ENCODE measurements at places on chromosomes 12 and 14.

GRCh38 chr14:37420622-37421021 is 174.4 kb downstream of the FOXA1 start:
- DNase-seq, result no peak

GRCh38 chr12:119179335-119180021 is 747 bp downstream of the HSPB8 start:
- peak; percentile 48 for DNase-seq

DNA sequence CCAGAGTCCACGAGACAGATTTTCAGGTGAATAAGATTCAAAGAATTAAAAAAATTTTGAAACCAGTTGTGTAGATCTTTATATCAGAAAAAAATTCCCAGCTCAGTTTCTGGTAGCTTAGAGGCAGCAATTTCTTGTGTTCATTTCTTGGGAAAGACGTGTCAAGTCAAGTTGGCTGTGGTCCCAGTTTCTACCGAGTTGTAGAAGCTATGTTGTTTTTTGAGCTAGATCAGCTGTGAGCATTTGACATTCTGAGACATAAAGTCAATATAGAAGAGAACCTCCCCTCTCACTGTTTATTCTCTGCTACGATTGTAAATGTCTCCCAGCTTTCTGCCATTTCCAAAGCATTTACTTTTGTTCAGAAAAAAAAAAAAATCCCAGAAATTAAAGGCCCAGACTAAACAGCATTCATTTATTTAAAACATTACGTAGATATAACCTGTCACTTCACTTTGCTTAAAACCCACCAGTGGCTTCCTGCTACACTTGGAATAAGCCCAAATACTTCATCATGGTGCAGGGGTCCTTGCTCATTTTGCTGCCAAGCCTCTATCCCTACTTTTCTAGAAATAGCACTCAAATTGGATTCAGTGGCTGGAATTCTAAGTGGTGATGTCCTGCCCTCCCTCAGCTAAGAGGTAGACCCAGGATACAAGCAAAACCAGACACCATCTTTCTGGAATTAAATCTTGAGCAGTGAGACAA is 20.6 kb upstream of the PYGL start:
- peak; percentile 59 for DNase-seq

- DNase-seq, result no peak
These were observed 71.6 kb downstream of the ZNF641 start for GRCh38 chr12:48279101-48279500.

GRCh38 chr14:95137164-95137803 is 20.0 kb downstream of the DICER1 start:
- no peak for DNase-seq

DNA sequence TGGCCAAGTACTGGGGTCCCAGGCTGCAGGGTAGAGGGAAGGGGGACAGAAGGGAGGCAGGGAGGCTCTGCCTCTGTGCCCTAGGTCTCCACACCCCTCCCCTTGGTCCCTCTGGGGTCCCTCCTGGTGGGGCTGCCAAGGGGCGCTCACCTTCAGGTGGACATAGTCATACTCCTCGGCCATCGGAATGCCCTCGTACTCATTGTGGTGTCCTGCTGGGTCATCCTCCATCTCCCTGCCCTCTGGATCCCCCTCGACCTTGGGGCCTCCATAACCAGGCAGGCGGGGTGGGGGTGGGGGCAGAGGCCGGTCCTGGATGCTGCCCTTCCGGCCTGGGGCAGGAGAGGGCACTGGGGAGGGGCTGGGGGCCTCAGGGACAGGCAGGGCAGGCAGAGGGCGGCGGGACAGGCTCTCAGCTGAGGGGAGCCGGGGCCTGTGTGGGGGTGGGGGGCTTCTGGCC is 5.8 kb downstream of the EFS start:
- no peak for DNase-seq

GRCh38 chr14:101313268-101313667 is 248.0 kb upstream of the DIO3 start:
- no peak for DNase-seq

- DNase-seq, result no peak
These were observed 389.6 kb downstream of the PAWR start for GRCh38 chr12:79301181-79301580.

DNA sequence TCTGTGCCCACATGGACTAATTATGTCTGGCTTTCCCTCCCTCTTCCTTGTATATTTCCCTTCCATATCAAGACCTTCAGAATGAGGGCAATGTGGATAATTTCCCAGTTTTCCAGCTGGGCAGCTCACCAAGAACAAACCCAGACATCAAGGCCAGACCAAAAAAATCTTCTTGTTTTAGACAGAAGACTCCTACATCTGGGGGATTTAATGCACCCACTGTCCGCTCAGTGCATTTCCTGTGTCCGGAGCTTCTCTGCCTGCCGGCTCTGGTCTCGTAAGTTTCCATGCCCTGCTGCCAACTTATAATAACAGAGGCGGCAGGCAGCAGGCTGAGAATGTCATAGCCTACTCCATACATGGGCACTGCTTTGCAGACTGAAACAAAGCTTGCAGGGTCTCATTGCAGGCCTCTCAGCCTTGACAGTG is 207.2 kb upstream of the BCL2L14 start:
- DNase-seq, result peak; percentile 53

DNA sequence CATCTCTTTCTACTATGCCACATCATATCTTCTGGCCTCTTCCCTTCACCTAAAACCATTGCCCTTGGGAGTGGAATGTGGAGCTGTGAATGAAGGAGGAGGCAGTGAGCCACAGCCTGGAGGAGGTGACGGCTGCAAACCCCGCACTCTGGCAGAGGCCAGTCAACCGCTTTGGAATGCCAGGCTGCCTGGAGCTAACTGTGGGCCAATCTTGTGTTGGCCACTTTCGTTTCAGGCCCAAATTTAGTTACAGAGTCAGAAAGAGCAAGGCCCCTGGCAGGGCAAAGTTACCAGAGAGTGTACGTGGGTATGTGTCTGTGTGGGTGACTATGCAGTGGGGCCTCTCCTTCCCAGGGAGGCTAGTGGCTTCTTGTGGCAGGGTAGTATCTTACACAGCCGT is 40.1 kb downstream of the CACNA1C start:
- DNase-seq, result peak; percentile 53

Measured in AG20443 (cell line).